NK-92 treated with Interleukin-12 subunit alpha and Interleukin-12 subunit beta, amount 100 ng/mL, for 24 hours (cell line): ENCODE measurements at places on chromosomes 1 and 21.

- DNase-seq: no peak
These were observed 31.9 kb upstream of the LYPD8 start for GRCh38 chr1:248787430-248787829.

DNA sequence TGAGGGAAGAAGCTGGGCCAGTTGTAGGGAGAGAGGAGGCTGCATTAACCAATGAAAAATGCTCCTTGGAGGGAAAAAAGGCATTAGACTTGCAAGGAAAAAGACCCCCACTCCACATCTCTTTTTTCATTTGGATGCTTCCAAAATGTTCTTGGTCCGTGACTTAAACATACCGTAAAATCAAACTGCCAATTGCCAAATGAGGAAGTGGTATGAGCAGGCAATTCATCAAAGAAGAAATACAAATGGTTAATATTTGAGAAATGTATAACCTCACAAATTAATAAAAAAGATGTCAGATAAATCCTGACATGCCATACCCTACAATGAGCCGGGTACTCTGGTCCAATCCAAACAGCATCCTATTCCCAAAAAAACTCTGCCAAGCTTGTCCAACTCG is 30.6 kb downstream of the KANK4 start:
- DNase-seq: no peak

GRCh38 chr1:181090641-181091126 is 2.2 kb downstream of the IER5 start:
- no peak for DNase-seq

DNA sequence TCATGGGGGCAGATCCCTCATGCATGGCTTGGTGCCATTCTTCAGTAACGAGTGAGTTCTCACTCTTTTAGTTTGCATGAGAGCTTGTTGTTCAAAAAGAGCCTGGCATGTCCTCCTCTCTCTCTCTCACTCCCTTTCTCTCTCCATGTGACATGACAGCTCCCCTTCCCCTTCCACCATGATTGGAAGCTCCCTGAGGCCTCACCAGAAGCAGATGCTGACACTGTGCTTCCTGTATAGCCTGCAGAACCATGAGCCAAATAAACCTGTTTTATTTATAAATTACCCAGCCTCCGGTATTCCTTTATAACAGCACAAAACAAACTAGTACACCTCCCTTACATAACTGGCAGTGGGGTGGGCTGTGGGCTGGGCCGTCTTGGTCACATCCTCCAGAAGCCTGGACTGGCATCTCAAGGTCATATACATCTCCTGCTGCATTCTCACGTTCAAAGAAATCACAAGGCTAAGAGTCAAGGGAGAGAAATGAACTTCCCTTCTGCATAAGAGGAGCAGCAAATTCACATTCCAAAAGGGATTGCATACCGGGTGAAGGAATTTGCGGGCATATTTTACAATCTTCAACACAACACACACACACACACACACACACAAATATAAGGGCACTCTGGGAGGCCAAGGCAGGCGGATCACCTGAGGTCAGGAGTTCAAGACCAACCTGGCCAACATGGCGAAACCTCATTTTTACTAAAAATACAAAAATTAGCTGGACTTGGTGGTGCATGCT is 2.3 kb upstream of the CCSAP start:
- no peak for DNase-seq

DNA sequence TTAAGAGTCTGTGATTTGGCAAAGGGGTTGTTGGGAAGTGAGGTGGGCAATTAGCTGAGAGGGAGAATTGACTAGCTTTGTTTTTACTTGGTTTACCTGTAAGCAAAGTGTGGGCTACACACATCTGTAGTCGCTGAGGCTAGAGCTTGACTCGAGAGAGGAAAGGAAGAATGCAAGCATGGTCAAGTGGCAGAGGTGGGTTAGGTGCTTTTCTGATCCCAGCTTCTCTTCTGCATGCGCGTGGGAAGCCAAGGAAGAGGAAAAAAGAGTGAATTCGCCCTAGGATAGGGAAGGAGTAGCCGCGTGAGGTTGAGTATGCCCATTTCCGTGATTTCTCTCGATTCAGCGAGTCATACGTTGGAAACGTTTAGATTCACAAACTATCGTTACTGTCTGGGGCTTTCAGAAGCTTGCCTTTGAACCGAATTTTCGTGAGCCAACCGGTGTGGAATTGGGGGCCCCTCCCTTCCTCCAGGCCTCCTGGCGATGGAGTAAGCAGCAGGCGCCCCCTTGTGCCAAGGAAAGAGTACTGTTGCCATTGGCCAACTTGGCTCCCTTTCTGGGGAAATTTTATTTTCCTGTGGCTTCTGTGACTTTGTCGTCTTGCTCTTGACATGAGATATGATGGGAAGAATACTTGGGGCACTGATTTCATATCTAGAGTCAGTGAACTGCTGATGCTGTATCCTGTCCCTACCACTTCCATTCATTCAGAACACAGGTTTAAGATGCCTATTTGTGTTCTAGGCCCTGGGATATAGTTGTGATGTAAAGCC is 1.3 kb downstream of the PIGV start:
- DNase-seq: peak; percentile 82

GRCh38 chr1:213997038-213997771 is 9.4 kb downstream of the PROX1 start:
- no peak for DNase-seq

- no peak for DNase-seq
These were observed 16.5 kb upstream of the ADGRB2 start for GRCh38 chr1:31780632-31781031.

GRCh38 chr1:24384251-24385090 is 29.1 kb downstream of the STPG1 start:
- DNase-seq: peak; percentile 43

GRCh38 chr1:87435484-87435883 is 106.8 kb downstream of the LMO4 start:
- DNase-seq: no peak

- no peak for DNase-seq
These were observed 220.1 kb upstream of the SAMSN1 start for GRCh38 chr21:14766241-14766640.

- no peak for DNase-seq
These were observed 717.0 kb upstream of the TMPRSS15 start for GRCh38 chr21:19120591-19120990.

DNA sequence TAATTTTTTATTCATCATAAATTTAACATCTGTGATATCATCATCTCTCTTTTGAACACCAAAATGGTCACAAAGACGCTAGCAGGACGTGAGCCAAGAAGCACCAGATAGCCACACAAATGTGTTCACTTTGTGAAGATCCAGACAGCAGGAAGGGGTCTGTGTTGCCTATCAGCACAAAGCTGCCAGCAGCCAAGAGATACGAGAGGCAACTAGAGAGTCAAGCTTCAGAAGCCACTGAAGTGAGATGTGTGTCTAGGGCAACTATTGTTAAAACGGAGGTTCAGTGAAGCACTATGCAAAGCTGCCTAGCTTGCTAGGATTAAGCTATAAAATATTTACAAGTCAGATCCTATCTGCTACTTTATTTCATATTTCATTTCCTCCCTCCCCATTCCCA is 45.3 kb downstream of the NDC1 start:
- no peak for DNase-seq

GRCh38 chr1:226111098-226111882 is 48.8 kb downstream of the H3-3A start:
- DNase-seq: no peak

GRCh38 chr21:34950980-34951379 is 98.1 kb downstream of the RUNX1 start:
- DNase-seq: no peak

- DNase-seq: no peak
These were observed 21.9 kb downstream of the TSNAX start for GRCh38 chr1:231550448-231550781.

GRCh38 chr1:97685360-97685759 is 235.5 kb downstream of the DPYD start:
- no peak for DNase-seq

DNA sequence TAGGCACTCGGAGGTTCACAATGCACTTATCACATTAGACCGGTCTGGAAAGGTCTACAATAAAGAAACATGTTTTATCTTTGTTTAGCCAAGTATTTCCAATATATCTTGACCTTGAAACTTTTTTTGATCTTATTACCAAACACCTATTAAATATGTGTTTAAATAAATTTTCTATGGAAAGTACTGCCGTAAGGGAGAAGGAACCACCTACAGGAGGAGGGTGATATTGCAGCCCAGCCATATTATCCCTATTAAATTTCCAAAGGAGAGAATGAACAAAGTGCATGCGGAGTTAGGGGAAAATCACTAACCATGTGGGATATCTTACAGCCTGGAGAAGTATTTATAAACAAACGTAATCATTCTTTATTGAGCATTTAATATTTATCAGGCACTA is 14.5 kb downstream of the BRINP2 start:
- no peak for DNase-seq

DNA sequence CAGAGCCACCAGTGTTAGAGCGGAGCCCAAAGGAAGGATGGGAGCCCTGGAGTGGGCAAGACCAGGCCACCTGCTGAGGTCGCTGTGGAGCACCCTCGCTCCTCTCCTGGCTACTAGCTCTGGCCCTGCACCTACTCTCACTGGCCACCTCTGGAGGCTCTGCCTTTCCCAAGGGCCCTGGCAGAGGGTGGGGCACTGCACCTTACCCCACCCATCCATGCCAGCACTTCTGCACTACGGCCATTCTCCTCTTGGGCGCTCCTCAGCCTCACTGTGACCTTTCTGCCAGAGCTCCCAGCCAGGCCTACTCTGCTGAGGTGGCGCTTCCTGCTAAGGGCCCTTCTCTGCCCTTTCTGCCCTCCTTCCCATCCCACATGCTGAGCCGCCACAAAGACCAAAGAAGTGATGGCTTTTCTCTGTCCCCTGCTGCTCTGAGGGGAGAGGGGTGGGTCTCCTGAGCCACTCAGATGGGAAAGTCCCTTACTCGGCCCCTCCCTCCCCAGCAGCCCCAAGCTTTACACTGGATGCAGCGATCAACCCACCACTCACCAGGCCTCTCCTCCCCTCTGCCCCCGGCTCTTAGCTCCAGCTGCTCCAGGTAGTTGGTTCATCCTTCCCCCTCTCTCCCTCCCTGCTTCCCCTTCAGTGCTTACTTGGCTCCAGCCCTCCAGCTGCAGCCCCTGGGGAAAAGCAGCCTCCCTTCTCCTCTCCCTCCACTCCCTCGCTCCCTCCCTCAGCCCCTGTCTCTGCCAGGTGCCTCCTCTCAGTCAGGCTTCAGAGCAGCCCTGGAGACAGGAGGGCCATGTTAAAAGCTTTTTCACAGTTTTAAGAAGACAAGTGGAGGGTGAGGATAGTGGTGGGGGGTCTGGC is 14.8 kb upstream of the TMEM222 start:
- no peak for DNase-seq

- peak; percentile 3 for DNase-seq
These were observed 464.5 kb downstream of the USP25 start for GRCh38 chr21:16194095-16194787.

DNA sequence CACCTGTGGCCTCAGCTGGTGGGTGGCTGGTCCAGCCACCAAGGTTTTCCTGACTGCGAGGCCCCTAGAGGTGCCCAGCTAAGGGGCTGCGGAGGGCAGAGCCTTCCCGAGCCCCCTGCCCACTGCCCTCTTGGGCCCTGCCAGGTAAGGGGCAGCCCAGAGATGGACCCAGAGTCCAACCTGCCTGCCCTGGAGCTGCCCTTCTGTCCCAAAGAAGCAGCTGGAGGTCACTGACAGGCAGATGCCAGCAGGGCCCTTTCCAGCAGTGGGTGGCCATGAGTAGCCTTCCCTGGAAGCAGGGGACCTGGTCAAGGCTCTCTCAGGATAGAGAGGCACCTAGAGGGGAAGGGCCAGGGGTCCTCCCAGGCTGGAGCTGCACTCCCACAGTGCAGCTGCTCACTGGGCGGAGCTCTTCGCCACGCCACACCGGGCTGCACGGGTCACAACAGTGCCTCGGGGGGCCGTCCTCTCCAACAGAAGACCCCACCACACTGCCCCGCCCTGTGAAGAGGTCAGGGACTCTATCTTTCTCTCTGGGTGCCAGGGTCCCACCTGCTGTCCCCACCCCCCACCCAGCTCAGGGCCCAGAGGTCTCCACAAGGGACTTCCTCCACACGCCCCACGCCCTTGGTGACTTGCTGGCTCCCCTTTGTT is 10.9 kb upstream of the GNB1 start:
- DNase-seq: no peak

GRCh38 chr21:26227130-26227529 is 56.6 kb upstream of the APP start:
- DNase-seq: no peak

GRCh38 chr1:182430263-182431068 is 19.5 kb upstream of the RGSL1 start:
- peak; percentile 17 for DNase-seq

DNA sequence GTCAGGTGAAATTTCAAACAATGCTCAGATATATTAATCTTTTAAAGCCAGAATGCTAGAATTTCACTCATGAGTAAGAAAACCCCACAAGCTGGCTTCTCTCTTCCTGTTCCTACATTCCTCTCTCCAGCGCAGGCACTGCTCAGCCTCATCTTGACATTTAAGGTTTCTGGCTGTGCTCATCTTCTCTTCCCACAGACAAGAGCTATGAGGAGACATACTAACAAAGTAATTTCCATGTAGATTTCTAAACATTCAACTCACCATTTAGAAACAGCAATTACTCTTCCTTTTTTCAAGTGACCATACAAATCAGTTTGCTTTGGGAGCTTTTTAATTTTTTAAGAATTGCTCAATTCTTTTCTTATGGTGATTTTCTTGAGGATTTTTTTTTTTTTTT is 7.8 kb upstream of the LRRC8D start:
- DNase-seq: no peak

GRCh38 chr1:91584878-91585277 is 84.2 kb downstream of the CDC7 start:
- DNase-seq: no peak

DNA sequence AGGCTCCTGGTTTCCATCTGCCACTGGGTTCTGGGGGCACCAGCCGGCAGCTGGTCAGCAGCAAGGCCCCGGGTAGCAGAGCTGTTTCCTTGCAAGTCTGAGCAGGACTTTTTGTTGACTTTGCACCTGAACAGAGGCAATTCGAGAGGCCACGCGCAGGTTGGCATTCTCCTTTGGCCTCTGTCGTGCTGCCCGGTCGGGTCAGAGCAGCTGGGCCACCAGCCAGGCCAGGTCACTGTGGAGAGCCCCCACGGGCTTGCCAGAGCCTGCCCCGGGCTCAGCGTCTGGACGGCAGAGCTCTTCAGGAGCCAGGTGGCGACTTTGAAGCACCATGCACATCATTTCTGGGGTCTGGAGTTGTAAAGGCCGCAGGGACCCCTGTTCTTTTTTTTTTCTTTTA is 28.4 kb upstream of the TMEM52 start:
- no peak for DNase-seq

GRCh38 chr1:163296504-163297263 is 25.1 kb upstream of the NUF2 start:
- DNase-seq: no peak

- DNase-seq: no peak
These were observed 21.3 kb upstream of the TARBP1 start for GRCh38 chr1:234500269-234500668.

GRCh38 chr1:29683472-29683871 is 447.1 kb downstream of the PTPRU start:
- DNase-seq: no peak

DNA sequence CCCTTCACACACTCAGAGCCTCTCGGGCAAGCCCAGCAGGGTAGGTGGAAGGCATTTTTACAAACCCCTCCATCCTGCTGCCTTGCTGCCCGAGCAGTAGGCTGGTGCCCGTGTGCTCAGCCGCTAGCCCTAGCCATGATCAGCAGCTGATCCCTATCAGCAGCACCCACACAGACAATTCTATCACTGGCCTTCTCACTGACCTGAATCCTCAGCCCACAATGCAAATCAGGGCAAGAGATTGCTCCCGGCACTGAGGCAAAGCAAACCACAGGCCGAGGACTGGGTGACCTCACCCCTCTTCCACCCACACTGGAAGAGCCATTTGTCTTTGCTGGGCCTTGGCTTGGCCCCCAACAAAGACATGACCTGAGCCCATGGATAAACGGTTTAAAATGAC is 895 bp upstream of the PDZK1 start:
- no peak for DNase-seq
